ENCODE measurements at places on chromosomes 6 and 20.

GRCh38 chr6:155795173-155795796 lies 339.6 kb upstream of the NOX3 start:
- DNase-seq: no peak

- no peak for DNase-seq
Observed at GRCh38 chr6:6925391-6926164, 182.2 kb upstream of the RREB1 start.

GRCh38 chr6:36574679-36575078 lies 19.5 kb upstream of the SRSF3 start:
- DNase-seq: no peak

DNA sequence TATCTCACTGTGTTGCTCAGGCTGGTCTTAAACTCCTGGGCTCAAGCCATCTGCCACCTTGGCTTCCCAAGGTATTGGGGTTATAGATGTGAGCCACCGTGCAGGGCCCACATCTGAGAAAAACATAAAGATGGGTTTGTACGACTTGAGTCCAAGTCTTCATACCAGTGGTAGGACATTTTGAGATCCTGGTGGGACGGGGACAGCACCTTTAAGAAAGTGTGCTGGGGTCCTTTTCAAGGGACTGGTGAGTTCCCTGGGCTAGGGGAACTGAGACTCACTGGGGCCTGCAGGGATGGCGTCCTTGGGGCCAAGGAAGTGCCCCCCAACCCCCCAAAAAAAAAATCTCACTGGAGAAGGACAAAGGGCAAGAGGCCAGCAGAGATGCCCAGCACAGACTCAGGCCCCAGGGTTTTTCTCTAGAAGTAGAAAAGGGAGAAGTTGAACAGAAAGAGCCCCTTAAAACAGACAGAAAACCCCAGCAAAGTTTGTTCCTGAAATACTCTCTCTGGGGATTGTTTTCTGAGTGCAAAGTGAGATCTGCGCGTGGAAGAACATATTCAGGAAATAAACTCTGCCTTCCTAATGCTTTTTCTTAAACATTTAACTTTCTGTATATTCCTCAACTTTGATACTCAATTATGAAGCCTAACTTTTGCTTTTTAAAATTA lies 10.7 kb downstream of the OSBPL2 start:
- DNase-seq: no peak

DNA sequence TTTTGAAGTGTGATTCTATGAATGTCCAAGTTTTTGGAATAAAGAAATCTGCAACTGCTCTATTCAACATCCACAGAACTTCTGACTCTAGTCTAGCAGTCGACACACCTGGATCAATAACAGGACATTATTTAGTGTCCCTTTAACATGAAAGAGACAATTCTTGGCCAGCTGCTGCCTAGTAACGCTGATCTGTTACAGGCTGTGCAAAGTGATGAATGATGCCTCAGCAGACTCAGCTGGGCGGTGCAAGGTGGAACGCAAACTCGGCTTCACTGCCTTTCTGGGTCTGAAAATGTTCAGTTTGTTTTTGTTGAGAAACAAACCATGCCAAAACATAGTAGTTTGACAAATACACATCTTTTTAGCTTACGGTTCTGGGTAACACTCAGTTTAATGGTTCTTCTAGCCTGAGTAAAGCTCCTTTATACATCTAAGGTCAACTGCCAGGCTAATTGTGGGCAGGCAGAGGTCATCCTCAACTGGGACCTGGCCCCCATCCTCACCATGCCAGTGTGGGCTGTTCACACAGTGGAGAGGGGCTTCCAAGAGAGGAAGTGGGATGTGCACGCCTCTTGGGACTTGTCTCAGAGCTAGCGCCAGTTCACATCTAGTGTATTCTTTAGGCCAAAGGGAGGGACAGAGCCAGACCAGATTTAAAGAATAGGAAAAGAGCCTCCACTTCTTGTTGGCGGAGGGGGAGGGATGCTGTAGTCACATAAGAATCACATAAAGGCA lies 879.7 kb downstream of the QKI start:
- DNase-seq: no peak

DNA sequence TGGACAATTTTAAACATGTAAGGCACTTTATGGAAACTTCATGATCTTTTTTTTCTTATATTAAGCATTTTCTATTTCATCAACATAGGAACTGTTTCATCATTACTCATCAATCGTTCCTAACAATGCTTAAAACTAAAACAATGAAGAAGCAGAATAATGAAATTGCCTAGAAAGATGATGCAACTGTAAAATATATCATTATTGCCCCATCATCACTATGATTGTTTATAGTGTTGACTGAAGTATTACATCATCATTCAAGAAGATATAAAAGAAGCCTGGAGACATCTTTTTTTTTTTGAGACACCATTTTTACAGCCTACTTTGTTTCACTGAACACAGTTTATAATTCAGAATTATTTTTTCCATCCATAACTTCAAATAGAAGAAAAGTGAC lies 147.2 kb downstream of the TRDN start:
- DNase-seq: no peak

All from GDM1 (cell line).